ENCODE measurements at places on chromosomes 1 and 21.

DNA sequence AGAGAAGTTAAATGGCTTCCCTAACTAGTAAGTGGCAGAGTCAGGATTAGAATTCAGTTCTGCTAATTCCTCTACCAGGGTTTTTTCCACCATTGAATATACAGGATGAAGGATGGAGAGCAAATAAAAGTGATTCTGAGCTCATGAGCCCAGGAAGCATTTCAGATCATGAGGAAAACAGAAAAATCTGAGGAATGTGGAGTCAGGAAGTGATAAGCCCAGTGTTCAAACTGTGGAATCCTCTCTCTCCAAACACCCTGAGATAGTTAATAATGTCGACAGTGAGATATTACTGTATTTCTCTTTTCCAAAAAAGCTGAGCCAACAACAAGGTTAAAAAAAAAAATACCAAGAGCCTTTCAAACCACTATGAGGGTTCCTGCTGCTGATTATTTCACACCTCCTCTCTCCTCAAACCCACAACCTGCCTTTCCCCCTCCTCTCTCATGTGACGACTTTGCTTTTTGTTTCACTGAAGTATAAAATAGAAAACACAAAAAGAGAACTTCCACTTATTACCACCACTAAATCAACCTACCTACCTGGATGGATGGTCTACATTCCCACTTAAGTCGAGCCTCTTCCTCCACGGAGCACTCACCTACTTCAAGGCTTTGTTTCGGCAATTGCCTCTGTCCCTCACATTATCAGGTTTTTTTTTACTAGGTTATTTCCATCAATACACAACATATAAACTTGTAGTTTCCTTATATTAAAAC is 8.9 kb downstream of the SLAMF1 start:
- DNase-seq, result no peak

DNA sequence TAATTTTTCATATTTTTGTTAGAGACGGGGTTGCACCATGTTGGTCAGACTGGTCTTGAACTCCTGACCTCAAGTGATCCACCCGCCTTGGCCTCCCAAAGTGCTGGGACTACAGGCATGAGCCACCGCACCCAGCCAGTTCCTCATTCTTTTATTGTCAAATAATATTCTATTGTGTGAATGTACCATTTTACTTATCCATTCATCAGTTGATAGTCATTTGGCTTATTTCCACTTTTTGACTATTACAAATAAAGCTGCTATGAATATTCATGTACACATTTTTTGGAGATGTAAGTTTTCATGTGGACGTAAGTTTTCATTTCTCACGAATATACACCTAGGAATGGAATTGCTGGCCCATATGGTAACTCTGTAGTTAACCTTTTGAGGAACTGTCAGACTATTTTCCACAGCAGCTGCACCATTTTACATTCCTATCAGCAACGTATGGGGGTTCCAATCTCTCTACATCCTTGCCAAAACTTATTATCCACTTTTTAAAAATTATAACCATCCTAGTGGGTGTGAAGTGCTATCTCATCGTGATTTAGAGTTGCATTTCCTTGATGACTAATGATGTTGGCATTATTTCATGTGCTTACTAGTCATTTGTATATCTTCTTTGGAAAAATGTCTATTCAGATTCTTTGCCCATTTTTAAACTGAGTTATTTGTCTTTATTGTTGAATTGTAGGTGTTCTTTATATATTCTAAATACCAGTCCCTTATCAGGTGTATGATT is 12.7 kb downstream of the PACC1 start:
- DNase-seq, result no peak

DNA sequence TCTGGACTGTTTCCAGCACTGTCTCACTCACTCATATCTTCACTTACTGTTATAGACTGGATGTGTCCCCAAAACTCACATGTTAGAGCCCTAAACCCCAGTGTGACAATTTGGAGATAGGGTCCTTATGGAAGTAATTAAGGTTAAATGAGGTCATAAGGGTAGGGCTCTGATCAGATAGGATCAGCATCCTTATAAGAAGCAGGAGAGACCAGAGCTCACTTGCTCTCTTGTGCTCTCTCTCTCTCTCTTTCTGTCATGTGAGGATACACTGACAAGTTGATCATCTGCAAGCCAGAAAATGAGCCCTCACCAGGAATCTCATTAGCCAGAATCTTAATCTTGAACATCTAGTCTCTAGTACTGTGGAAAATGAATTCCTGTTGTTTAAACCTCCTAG is 23.4 kb downstream of the TNR start:
- DNase-seq, result no peak

DNA sequence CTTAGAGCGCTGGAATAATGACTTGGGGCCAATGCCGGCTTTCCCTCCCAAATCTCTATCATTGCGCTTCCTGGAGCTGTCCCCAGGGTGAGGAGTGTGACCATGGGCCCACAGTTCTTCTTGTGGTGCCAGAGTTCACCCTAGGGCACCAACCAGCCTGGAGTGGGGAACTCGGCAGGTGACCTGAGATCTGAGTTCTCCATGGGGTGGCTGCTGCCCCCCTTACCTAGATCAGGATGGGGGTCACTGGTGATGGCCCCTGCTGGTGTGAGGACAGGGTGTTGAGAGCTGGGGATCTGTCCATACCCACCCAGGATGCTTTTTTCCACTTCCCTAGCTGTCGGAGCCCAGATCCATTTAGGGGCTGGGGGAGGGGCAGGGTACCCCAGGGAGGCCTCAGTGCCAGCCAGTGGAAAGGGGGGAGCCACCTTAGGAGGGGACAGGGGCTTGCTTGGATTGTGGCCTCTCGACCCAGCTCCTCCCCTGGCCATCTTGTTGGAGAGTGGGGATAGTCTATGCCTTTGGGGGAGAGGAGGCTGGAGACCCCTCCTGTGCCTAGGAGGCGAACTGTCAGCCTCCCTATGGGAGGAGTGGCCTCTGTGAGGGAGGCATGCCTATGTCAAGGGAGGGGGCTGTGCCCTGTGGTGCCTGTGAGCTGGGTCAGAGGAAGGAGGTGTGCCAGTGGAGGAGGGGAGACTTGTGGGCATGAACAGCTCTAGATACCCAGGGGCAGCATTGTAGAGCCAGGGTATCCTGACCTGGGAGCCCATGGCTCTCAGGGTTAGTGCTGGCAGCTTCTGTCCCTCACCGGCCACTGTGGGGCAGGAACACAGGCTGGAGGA is 1.7 kb downstream of the FOXO6 start:
- DNase-seq, result peak; percentile 83
